Subcutaneous adipose tissue (tissue), 4 donors: ENCODE measurements at places on chromosomes 1 and 21. TPM values are rescaled to one million over a fixed set of nuclear protein-coding genes. Genes with fewer than 3 reads are reported as not detected.

The VCAM1 gene
- total RNA-seq: 25.3 TPM

The NTMT2 gene
- total RNA-seq: not detected

The KLF17 gene
- not detected for total RNA-seq

The THBS3 gene
- total RNA-seq: 8.8 TPM

The CIART gene
- 3.5 TPM for total RNA-seq

The FAM177B gene
- 0.94 TPM for total RNA-seq

The PTGER3 gene
- total RNA-seq: 150 TPM

The TIAM1 gene
- total RNA-seq: 9.5 TPM

The SPAG17 gene
- total RNA-seq: 2.7 TPM

The CEP104 gene
- 76.0 TPM for total RNA-seq

The CD1E gene
- 0.88 TPM for total RNA-seq

The PLA2G2A gene
- total RNA-seq: 1,008 TPM

The TNNI3K gene
- total RNA-seq: 3.9 TPM

The HMGCS2 gene
- not detected for total RNA-seq

The TSPEAR gene
- total RNA-seq: not detected

The OSCP1 gene
- total RNA-seq: 8.3 TPM

The FAM131C gene
- not detected for total RNA-seq

The RAD54L gene
- not detected for total RNA-seq

The MYCL gene
- 0.22 TPM for total RNA-seq

The HORMAD1 gene
- total RNA-seq: not detected

The GNG4 gene
- not detected for total RNA-seq

The MYBPH gene
- total RNA-seq: not detected

The HJV gene
- not detected for total RNA-seq

The RAP1GAP gene
- total RNA-seq: 0.17 TPM

The PLEKHA6 gene
- 1.7 TPM for total RNA-seq

The NID1 gene
- 391 TPM for total RNA-seq

The UBAP2L gene
- total RNA-seq: 58.8 TPM

The SLC25A33 gene
- 28.8 TPM for total RNA-seq

The OR6F1 gene
- total RNA-seq: not detected

The KMO gene
- total RNA-seq: 0.38 TPM

The IFFO2 gene
- total RNA-seq: 2.0 TPM

The GSTM3 gene
- total RNA-seq: 50.1 TPM

The RGS5 gene
- total RNA-seq: 27.4 TPM

The SYT11 gene
- total RNA-seq: 13.8 TPM

The RPS27 gene
- 1,809 TPM for total RNA-seq

The OBSCN gene
- total RNA-seq: 4.8 TPM

The LCE3C gene
- total RNA-seq: not detected

The GPR25 gene
- total RNA-seq: not detected

The INAVA gene
- total RNA-seq: not detected
